ENCODE measurements at places on chromosomes 11 and 22. TPM values are rescaled to one million over a fixed set of nuclear protein-coding genes. Genes with fewer than 3 reads are reported as not detected.

WNT7B gene
- 5.4 TPM for total RNA-seq

PIWIL4 gene
- 2.9 TPM for total RNA-seq

OR52E8 gene
- not detected for total RNA-seq

- no peaks in the 10 kb centered on the region for H3K27me3 ChIP-seq
- H3K36me3 ChIP-seq = no peaks in the 10 kb centered on the region
- peak; percentile 70 for DNase-seq
- peaks cover 29% of the 10 kb centered on the region for H3K4me1 ChIP-seq
- peak overlapping the region; percentile 73 for H3K27ac ChIP-seq
- no peak overlapping the region for H3K4me3 ChIP-seq
These were observed 1.1 kb upstream of the CD248 start for GRCh38 chr11:66317723-66318599.

GRCh38 chr22:48531761-48532435 is 1295.8 kb downstream of the BRD1 start:
- no peaks in the 10 kb centered on the region for H3K4me1 ChIP-seq
- no peaks in the 10 kb centered on the region for H3K36me3 ChIP-seq
- no peak overlapping the region for H3K4me3 ChIP-seq
- no peaks in the 10 kb centered on the region for H3K27me3 ChIP-seq

SYT8 gene
- total RNA-seq = 12.5 TPM
